Left ventricle myocardium inferior (tissue), 1 donor: ENCODE measurements at places on chromosomes 2 and 18. TPM values are rescaled to one million over a fixed set of nuclear protein-coding genes. Genes with fewer than 3 reads are reported as not detected.

Gene SULT1C4
- 2.7 TPM for total RNA-seq

- no peaks in the 10 kb centered on the region for H3K4me1 ChIP-seq
- H3K36me3 ChIP-seq = no peaks in the 10 kb centered on the region
- no peak for DNase-seq
Measured at GRCh38 chr2:169039702-169040101, 8.6 kb upstream of the ABCB11 start.

Gene ARHGEF33
- total RNA-seq = 0.14 TPM

Gene LRP2
- 0.05 TPM for total RNA-seq

DNA sequence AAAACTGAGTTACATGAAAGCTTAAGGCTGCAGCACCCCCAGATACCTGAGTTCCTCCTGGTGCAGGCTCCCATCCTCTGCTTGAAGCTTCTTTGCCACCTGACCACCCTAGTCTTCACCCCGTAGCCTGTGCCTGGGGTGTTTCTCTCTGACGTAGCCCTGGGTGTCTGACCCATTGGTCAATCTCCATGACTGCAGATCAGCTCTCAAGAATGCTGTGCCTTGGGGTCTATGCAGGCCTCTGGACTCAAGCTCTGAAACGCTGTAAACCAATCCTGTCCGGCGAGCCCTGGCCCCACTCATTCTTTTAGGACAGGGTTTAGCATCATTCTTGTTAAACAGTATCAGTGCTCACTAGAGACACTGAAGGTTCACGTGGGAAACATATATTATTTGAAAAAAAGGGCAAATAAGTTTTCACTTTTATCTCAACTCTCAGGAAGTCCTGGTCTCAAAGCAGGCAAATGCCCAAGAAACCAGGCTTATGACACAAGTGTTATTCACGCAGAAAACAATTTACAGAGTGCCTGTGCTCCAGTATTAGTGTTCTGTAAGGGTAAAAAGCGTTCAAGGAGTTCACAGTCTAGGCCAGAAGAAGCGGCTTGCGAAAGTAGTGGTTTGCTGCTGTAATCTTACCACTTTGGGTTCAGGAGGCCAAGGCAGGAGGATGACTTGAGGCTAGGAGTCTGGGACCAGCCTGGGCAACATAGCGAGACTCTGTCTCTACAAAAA is 22.8 kb upstream of the PPP4R1 start:
- H3K27me3 ChIP-seq = no peaks in the 10 kb centered on the region
- no peaks in the 10 kb centered on the region for H3K36me3 ChIP-seq
- H3K27ac ChIP-seq = no peak overlapping the region
- no peak for DNase-seq

Gene PLCL1
- total RNA-seq = 78.6 TPM

DNA sequence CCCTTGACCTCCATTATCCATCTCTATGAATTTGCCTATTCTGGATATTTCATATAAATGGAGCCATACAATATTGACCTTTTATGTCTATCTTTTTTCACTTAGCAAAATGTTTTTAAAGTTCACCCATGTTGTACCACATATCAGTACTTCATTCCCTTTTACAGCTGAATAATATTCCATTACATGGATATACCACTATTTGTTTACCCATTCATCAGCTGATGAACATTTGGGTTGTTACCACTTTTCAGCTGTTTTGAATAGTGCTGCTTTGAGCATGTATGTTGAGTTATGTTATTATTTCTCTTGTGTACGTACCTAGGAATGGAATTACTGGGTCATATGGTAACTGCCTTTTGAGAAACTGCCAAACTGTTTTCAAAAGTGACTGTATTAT is 93.7 kb upstream of the DNMT3A start:
- H3K36me3 ChIP-seq = peaks cover 14% of the 10 kb centered on the region
- H3K27ac ChIP-seq = no peak overlapping the region
- H3K4me3 ChIP-seq = no peak overlapping the region

Gene SPC25
- 0.60 TPM for total RNA-seq

GRCh38 chr2:219176818-219177551 is at the start of gene CNPPD1:
Gene CNPPD1, minus strand, starts transcription at chr2:219176925. Its CDS starts 97 bp downstream, at chr2:219176828.
- H3K4me3 ChIP-seq = peak within 1 kb of the TSS; percentile 88
- peaks cover 59% of the 10 kb centered on the region for H3K36me3 ChIP-seq
- no peaks in the 10 kb centered on the region for H3K27me3 ChIP-seq
- peaks cover 56% of the 10 kb centered on the region for H3K4me1 ChIP-seq
- peak; percentile 91 for DNase-seq

GRCh38 chr18:59835605-59836379 is 64.0 kb upstream of the PMAIP1 start:
- no peak for DNase-seq
- H3K27me3 ChIP-seq = peaks cover 35% of the 10 kb centered on the region
- H3K36me3 ChIP-seq = no peaks in the 10 kb centered on the region
- H3K4me3 ChIP-seq = no peak overlapping the region

DNA sequence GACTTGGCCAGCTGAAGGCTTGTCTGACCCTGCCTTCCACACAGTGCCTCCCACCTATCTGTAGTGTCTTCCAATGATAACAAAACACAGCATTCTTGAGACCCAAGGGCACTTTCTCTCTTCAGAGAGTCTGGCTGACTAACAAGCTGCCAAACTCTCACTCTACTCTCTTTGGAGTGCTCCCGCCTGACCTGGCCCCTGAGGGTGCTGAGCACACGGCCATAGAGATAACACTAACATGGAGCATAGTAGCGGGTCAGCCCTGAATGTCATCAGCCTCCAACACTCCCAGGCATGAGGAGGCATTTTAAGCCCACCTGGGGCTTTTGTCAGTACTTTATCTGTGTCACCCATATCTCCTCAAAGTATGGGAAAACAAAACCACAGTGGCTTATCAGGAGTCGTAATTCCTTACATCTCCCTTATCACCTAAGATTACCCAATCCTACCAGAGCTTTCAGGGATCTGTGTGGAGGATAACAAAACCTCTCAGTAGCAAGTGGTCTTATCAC is 160.3 kb upstream of the TCF4 start:
- H3K4me3 ChIP-seq = no peak overlapping the region
- no peak overlapping the region for H3K27ac ChIP-seq
- DNase-seq = no peak
- no peaks in the 10 kb centered on the region for H3K4me1 ChIP-seq
- H3K27me3 ChIP-seq = no peaks in the 10 kb centered on the region
- H3K36me3 ChIP-seq = no peaks in the 10 kb centered on the region

Gene RBBP8
- 6.7 TPM for total RNA-seq

DNA sequence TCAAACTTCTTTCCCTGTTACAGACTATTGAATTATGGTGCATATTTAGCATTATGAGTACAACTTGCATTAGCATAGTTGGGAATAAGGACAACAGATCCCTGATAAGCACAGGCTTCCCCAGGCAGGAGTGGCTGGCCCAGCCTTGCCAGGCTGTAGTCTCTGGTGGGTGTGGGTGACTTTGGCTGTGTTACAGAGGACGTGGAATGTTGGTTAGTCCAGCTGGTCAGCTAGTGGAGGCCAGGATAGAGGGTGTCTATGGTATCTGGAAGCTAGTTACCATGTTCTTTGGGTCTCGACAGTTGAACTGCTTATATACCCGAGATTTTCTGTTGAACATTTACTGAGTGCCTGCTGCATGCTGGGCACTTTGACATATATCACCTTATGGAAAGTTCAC is 4.7 kb downstream of the SH3RF3 start:
- no peak overlapping the region for H3K27ac ChIP-seq
- H3K4me1 ChIP-seq = peaks cover 44% of the 10 kb centered on the region
- no peaks in the 10 kb centered on the region for H3K27me3 ChIP-seq

Gene SFTPB
- not detected for total RNA-seq

Gene PSD4
- 2.2 TPM for total RNA-seq

GRCh38 chr2:18356676-18357075 is 203.8 kb downstream of the RDH14 start:
- H3K36me3 ChIP-seq = no peaks in the 10 kb centered on the region
- H3K27ac ChIP-seq = no peak overlapping the region
- DNase-seq = no peak
- H3K4me3 ChIP-seq = no peak overlapping the region

Gene ALPP
- total RNA-seq = not detected

Gene MEP1B
- total RNA-seq = not detected

Gene FMNL2
- total RNA-seq = 5.5 TPM

Gene LYPD1
- total RNA-seq = not detected

Gene M1AP
- not detected for total RNA-seq

DNA sequence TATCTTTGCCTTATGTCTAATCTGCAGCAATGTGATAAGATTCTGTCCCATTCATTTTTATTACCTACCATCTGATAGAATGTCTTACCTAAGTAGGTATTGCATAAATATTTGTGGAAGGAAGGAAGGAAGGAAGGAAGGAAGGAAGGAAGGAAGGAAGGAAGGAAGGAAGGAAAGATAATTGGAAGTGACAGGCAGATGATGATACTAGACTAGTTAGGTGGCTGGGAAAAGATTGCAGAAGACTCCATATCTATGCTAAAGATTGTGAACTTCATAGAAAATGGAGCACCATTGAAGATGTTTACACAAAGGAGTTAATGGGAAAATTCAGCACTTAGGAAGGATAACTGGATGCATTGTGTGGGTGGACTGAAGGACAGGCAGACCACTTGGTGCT is 909.0 kb downstream of the EPHA4 start:
- H3K4me1 ChIP-seq = no peaks in the 10 kb centered on the region
- no peak for DNase-seq
- H3K27ac ChIP-seq = no peak overlapping the region
- no peaks in the 10 kb centered on the region for H3K27me3 ChIP-seq
- no peaks in the 10 kb centered on the region for H3K36me3 ChIP-seq
- H3K4me3 ChIP-seq = no peak overlapping the region

DNA sequence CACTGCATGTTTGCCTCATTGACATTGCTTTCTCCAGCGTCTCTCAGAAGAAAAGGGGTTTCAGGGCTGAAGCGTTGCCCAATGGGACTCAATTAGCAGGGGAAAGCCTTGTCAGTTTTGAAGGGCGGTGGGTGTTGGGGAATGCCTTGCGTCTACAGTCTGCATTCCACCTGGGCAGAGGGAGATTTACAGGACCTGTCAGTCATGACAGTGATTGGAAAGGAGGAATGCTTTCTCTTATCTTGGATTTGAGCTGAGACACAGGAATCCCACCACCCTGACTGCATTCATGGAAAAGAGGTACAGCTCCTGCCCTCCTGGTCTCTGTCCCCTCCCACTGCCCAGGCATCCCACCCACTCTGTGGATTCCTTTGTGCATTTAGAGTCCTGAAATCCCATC is 123.9 kb downstream of the ACKR3 start:
- no peaks in the 10 kb centered on the region for H3K27me3 ChIP-seq
- H3K4me1 ChIP-seq = peaks cover 26% of the 10 kb centered on the region
- no peak overlapping the region for H3K27ac ChIP-seq

- H3K27ac ChIP-seq = no peak overlapping the region
- no peaks in the 10 kb centered on the region for H3K36me3 ChIP-seq
- DNase-seq = no peak
- no peak overlapping the region for H3K4me3 ChIP-seq
- H3K4me1 ChIP-seq = no peaks in the 10 kb centered on the region
Measured at GRCh38 chr2:143248631-143249030, 119.4 kb downstream of the ARHGAP15 start.

Gene SEC11C
- total RNA-seq = 24.4 TPM

- no peak for DNase-seq
- peaks cover 52% of the 10 kb centered on the region for H3K4me1 ChIP-seq
- no peak overlapping the region for H3K4me3 ChIP-seq
- H3K36me3 ChIP-seq = peaks cover 37% of the 10 kb centered on the region
Measured at GRCh38 chr2:64635976-64636911, 17.5 kb downstream of the SERTAD2 start.

Gene ATP6V1C2
- total RNA-seq = 0.69 TPM
